ENCODE measurements at places on chromosomes 12 and 14.

- no peak for DNase-seq
Observed at GRCh38 chr12:102958073-102958829, 777 bp downstream of the ASCL1 start.

- DNase-seq, result no peak
Observed at GRCh38 chr14:20179880-20180279, 10.8 kb upstream of the OR11G2 start.

GRCh38 chr12:109579639-109580038 lies 6.0 kb downstream of the MVK start:
- DNase-seq, result no peak

- DNase-seq, result no peak
Observed at GRCh38 chr12:43336962-43337555, 214.9 kb downstream of the ADAMTS20 start.

- peak; percentile 45 for DNase-seq
Observed at GRCh38 chr12:52878507-52879393, 26.1 kb downstream of the KRT8 start.

DNA sequence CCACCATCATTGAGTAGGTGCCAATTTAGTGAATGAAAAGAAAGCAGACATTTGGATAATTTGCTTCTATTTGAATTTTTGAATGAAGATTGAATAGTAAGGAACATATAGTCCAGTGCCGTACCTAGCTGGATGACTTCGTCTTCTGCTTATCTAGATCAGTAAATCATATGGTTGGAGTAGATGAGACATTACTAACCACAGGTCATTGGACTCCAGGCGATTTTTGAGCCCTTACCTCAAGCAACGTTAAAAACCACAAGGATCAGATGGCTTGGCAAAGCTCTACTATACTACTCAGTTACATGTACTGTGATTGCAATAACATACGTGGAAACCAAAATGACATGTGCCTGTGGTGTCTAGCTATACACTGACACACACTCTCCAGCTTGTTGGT lies 1.7 kb upstream of the SPATS2 start:
- no peak for DNase-seq

DNA sequence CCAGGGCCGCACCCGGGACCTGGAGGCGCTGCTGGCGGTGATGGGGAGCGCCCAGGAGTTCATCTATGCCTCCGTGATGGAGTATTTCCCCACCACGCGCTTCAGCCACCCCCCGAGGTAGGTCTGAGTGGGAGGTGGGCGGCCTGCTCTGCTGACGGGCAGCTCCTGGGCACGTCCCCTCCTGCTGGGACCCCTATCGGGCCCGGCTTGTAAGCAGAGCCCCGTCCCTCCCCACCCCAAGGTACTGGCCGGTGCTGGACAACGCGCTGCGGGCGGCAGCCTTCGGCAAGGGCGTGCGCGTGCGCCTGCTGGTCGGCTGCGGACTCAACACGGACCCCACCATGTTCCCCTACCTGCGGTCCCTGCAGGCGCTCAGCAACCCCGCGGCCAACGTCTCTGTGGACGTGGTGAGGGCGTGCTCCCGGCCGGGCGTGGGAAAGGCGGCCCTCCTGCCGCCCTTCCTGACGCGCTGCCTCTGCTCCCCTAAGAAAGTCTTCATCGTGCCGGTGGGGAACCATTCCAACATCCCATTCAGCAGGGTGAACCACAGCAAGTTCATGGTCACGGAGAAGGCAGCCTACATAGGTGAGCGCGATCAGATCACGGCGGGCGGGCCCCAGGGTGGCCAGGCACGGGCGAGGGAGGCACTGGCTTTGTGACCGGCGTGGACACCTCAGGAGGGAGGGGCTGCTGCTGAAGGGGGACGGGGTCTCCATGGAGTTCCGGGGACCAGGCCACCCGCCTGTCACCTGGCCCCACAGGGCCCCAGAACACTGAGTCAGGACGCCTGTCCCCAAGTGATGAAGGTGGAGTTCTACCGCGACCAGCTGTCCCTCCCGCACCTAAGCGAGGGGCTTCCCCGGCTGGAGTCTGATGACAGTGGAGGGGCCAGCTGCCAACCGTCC lies 7.3 kb downstream of the PLD4 start:
- no peak for DNase-seq

GRCh38 chr14:64074961-64075612 lies 219.1 kb downstream of the ESR2 start:
- DNase-seq, result no peak

GRCh38 chr12:77687321-77687720 lies 143.4 kb upstream of the NAV3 start:
- no peak for DNase-seq

- no peak for DNase-seq
Observed at GRCh38 chr14:24690492-24690891, 56.5 kb upstream of the GZMB start.

DNA sequence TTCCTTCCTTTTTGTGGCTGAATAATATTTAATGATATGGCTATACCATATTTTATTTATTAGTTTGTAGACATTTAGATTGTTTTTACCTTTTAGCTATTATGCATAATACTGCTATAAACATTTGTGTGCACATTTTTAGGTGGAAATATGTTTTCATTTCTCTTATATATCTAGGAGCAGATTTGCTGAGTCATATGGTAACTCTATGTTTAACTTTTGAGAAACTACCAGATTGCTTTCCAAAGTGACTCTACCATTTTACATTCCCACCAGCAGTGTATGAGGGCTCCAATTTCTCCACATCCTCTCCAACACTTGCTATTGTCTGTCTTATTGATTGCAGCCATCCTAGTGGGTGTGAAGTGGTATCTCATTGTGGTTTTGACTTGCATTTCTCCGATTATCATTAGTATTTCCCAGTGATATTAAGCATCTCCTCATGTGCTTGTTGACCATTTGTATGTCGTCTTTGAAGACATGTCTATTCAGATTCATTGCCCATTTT lies 160.2 kb downstream of the KICS2 start:
- no peak for DNase-seq

DNA sequence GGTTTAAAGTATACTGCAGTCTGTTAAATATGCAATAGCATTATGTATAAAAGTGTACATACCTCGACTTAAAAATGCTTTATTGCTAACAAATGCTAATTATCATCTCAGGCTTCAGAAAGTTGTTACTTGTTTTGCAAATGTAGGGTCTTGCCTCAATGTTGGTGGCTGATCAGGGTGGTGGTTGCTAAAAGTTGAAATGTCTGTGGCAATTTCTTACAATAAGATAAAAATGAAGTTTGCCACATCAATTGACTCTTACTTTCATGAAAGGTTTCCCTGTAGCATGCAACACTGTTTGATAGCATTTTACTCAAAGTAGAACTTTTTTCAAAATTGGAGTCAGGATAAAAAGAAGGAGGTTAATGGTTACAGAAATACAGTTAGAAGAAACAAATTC lies 407.7 kb upstream of the OR4E1 start:
- no peak for DNase-seq

- peak; percentile 24 for DNase-seq
Observed at GRCh38 chr12:98698603-98699463, 53.7 kb downstream of the APAF1 start.

- no peak for DNase-seq
Observed at GRCh38 chr12:125210104-125210755, 145.0 kb downstream of the AACS start.

GRCh38 chr12:108309674-108310312 lies 29.3 kb downstream of the CMKLR1 start:
- DNase-seq, result no peak

DNA sequence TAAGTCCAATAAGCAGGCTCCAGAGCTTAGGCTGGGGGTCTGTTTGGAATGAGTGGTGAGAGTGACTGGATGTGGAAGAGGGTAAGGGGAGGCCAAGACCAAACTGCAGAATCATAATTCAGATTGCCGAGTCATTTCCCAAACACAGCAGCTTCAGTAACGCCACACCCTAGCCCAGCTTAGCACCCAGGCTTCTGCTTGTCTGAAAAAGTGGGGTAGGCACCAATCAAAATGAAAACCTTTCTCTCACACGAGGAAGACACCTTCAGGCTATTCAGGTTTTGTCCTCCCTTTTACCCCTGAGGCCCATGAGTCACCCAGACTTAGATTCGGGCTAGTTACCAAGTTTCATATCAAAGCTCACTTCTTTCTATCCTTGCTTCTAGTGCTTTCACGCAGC lies 306.1 kb downstream of the DAD1 start:
- no peak for DNase-seq

DNA sequence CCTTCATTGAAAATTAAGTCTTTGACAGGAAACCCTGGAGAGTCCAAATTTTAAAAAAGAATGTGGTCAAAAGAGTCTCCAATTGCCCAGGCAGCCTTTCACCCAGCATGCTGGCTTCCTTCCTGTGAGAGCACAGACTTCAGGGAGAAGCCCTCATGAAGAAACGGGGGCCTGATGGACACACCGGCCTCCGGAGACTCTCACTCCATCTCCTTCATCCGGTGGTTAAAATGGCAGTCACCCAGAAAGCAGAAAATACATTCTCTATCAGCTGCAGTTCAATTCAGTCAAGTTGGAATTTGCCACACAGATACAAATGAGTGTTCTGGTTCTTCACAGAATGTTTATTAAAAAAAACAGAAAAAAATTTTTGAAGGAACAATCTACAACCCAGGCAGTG lies 56.5 kb downstream of the CPM start:
- DNase-seq, result no peak

DNA sequence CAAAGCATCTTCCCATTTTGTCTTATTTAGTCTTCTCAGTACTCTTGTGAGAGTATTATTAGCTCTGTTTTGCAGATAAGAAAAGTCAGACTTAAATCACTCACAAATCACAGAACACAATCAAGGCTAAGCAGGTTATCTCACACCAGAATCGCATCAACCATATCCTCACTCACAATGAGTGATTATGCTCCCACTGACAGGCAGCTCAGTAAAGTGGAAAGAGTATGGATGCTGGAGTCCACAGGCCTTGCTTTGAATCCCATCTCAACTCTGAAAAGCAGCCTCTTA lies 43.1 kb downstream of the TTC7B start:
- no peak for DNase-seq

GRCh38 chr14:73249108-73249507 lies 11.8 kb downstream of the PAPLN start:
- no peak for DNase-seq

GRCh38 chr12:34407813-34408212 lies 385.5 kb downstream of the ALG10 start:
- DNase-seq, result no peak

GRCh38 chr12:107029081-107029480 lies 42.1 kb upstream of the MTERF2 start:
- no peak for DNase-seq

GRCh38 chr14:68104518-68104917 lies 284.9 kb downstream of the RAD51B start:
- no peak for DNase-seq

- no peak for DNase-seq
Observed at GRCh38 chr14:36462890-36463289, 57.1 kb downstream of the NKX2-1 start.

- no peak for DNase-seq
Observed at GRCh38 chr14:100604709-100605108, 17.5 kb upstream of the BEGAIN start.

GRCh38 chr12:125122668-125123067 lies 57.4 kb downstream of the AACS start:
- DNase-seq, result no peak

DNA sequence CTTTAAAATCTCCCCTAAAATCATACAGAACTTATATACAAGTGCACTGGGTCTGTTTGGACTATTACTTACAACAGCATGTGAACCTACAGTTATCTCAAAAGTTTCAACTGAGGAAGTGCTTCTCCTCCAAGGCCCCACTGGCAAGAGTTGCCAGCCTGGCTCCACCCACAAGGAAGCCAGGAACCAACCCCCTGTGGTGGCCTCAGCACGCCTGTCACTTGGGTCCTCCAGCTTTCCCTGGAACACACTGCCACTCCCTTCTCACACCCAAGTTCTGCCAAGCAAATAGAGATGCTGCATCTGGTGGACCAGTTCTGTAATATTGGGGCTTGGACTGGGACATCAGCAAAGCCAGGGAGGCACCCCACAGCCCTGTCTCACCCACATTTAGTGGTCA lies 115.4 kb downstream of the GCH1 start:
- no peak for DNase-seq

DNA sequence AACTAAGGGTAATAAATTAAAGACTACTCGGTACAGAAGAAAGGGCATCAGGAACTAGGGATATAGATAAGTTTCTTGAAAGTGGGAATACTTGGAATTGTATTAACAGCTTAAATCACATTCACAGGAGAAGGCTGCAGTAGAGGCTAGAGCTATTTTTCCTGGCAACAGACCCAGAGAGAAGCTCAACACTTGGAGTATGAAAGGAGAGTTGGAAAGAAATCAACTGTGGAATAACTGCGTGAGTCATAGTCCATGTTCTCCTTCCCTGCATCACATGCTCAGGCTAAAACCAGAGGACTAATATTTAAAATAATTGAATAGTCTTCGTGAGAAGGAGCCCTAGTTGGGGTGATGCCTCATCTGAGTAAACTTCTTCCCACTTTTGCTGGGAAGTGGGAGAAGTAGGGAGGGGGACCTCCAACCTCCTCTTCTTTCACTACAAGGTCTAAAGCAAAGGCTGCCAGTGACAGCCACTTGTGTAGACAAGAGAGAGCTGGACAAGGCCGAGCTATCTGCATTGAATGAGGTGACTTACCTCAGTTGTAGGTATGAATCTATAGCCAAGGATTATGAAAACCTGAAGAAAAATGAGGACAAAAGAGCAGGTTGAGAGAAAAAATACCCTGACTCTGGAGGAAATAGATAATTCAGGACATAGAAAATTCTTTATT lies 32.7 kb downstream of the DYRK2 start:
- no peak for DNase-seq

DNA sequence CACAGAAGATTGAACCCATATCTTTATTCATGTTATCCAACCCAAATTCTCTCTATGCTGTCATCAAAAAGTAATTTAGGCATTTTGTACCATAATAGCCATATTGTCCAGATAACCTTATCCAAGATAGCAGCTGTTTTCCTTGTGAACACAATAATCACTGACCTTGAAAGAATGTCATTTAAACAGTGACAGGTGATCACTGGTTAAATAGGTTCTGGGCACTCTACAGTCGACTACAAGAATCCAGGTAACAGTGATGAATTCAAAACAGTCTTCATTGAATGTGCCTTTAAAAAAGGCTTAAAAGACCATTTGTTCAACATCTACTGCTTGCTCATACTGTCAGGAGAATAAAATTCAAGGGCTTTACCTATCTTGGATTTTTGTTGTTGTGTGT lies 4.6 kb upstream of the SPX start:
- no peak for DNase-seq

- DNase-seq, result no peak
Observed at GRCh38 chr12:48882972-48883304, 17.3 kb upstream of the RND1 start.

Data from prostate gland (tissue), 2 donors.